ENCODE measurements at places on chromosomes 6 and 20.

DNA sequence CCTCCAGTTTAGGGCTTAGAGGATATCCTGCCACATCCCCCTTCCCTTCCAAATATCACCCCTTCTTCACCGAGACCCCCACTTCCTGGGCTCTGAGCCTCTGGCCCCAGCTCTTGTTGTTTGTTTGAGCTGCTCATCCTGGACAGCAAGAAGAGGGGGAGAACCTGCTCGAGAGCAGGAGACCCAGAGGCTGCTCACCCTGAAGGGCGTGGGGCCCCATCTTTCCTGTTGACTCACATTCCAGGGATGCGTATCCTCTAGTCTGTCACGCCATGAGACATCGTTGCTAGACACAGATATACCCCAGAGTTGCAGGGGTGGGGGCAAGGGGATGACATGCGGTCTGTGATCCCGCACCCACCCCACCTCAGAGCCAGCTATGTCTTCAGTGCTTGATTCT is 5.7 kb upstream of the TNXB start:
- no peak for DNase-seq

GRCh38 chr6:88843040-88843439 is 120.4 kb downstream of the RNGTT start:
- no peak for DNase-seq

GRCh38 chr6:150301846-150302519 is 66.8 kb upstream of the IYD start:
- no peak for DNase-seq

- no peak for DNase-seq
Measured at GRCh38 chr6:6221787-6222535, 98.5 kb downstream of the F13A1 start.

GRCh38 chr6:3367630-3368029 is 89.2 kb downstream of the SLC22A23 start:
- no peak for DNase-seq

DNA sequence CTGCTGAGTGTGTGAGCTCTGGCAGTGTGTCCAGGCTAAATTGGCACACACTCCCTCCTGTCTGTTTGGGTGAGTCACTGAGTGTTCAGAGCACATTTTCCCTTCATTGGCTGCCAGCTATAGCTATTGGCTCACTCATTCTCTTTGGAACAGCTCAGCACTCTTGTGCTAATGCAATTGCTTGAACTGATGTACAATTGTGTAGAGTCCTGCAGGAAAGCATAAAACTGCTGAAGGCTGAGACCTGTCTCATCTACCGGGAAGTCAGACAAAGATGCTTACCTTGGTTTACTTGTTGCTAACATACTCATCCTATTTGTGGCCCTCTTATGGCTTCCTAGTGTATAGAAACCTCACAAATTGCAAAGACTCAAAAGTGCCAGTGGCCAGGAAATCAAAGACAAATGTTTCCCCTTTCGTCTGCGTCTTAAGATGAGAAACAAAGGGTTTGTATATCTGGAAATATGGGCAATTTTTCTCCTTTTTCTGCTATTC is 351.0 kb downstream of the BCKDHB start:
- no peak for DNase-seq

- DNase-seq, result no peak
Measured at GRCh38 chr6:44316481-44316880, 3.3 kb upstream of the AARS2 start.

DNA sequence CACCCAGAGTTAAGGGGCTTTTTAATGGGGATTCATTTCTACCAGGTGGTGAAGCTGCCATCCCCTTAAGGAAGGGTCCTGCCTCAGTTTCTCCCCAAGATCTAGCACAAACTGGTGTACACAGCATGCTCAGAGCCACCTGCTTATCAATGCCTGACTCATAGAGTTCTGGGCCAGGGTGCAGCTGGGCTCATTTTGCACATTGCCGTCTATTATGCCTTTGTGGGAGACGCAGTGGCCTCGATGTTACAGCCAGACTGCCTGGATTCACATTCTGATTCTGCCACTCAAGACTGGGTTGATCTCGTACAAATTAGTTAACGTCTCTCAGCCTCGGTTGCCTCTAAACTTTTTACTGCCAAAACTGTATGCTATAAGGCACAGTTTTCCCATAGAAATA is 365.7 kb downstream of the ZFAND3 start:
- DNase-seq, result no peak

- DNase-seq, result peak; percentile 82
Measured at GRCh38 chr20:63957690-63958441, 1.6 kb upstream of the UCKL1 start.

- DNase-seq, result no peak
Measured at GRCh38 chr6:133408543-133408942, 167.4 kb downstream of the EYA4 start.

- DNase-seq, result peak; percentile 60
Measured at GRCh38 chr6:158849899-158850806, 31.0 kb upstream of the EZR start.

GRCh38 chr6:131575834-131576478 is 2.9 kb downstream of the ARG1 start:
- no peak for DNase-seq

DNA sequence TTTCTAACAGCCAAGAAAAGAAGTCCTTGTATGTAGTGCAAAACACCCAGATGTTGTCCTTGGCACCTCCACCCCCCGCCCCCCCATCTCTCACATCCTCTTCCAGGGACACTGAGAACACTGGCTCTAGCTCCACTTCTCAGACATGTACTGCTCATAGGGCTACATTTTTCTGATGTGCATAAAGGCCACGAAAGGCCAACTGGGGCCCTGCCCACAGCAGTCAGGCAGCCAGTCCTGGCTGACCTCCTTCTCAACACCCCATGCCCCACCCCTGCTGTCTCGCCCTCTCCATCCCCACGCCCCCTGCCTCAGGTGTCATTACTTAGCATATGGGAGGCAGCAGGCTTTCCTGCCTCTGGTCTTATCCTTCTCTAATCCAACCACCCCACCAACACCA is 11.3 kb downstream of the GABRR1 start:
- DNase-seq, result no peak

- DNase-seq, result no peak
Measured at GRCh38 chr6:21961226-21961625, 335.6 kb downstream of the PRL start.

DNA sequence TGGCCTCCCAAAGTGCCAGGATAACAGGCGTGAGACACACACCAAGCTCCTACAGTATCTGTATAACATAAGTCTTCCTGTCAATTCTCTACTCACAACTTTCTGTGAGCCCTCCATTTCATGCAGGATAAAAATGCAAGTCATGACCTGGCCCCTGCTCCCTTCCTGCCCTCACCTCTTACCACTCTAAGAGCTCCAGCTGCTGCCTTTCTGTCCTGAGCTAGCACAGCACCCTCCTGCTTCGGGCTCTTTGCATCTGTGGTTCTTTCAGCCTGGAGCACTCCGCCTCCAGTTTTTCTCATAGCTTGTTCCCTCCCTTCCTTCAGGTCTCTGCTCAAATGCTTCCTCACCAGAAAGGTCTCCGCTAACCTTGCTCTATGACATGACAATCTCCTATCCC is 23.7 kb upstream of the TRPC4AP start:
- no peak for DNase-seq

DNA sequence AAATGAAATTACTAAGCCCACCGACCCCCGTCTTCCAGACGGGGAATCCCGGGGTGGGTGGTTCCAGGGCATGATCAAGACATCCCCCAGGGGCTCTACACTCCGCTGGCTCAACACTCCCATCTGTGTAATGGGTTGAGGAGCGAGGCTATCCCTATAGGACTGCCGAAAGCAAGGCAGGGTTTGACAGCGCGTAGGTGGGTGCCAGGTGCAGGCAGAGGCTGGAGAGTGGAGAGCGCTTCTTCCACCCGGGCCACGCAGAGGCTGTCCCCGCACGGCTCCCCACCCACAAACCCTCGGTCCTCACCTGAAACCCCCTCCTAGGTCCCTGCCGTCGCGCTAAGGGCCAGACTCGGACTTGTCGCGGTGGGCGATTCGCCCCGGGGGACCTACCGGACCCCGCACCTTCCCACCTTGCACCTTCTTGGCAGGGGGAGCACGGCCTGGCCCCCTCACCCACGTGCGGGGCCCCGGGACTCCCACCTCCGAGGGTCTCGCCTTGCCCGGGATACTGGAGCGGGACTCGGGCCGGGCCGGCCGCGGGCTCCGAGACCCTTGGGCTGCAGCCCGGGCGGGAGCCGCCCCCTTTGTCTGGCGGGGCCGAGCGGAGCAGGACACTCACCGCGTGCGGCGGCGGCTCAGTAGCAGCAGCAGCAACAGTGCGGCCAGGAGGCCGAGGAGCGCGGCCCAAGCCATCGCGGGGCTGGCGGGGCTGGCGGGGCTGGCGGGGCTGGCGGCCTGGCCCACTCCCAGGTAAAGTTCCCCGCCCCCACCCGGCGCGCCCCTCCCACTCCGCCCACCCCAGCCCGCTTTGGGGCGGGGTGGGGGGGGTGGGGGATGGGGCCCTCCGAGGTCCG is at the start of gene PTGIS:
TSS of gene PTGIS (minus strand) at position 717 of the 857 bp plus-strand sequence. CDS start at position 696, 21 bp downstream.
- DNase-seq, result no peak

GRCh38 chr20:433300-433975 is 25.3 kb downstream of the RBCK1 start:
- DNase-seq, result peak; percentile 78

GRCh38 chr6:126513198-126513597 is 173.3 kb downstream of the CENPW start:
- DNase-seq, result no peak

GRCh38 chr20:33853507-33853813 is 42.3 kb downstream of the CHMP4B start:
- no peak for DNase-seq

DNA sequence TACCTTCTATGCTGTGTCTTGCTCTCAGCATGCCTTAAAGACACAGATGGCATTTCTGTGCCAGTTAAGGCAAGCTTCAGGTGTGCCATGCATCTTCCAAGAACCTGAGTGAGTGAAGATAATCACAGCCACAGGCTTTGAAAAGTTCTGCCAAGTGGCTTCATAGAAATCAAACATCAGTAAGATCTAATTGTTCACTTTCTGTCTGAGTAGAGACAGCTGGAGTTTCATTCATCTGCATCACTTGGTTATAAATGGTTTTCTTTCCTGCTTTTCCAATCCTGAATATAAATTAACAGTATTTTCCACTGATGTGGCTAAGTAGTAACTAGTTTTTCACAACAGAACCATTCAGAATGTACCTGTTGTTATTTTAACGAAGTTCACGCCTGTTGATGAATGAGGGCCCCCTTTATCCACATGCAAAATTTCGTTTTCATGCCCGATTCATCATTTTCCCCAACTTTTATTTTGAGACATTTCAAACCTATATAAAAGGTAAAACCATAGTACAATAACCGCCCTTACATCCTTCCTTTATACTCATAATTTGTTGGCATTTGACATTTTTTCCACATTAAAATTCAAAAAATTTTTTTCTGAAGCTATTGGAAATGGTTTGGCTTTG is 38.6 kb upstream of the KCNG1 start:
- no peak for DNase-seq

DNA sequence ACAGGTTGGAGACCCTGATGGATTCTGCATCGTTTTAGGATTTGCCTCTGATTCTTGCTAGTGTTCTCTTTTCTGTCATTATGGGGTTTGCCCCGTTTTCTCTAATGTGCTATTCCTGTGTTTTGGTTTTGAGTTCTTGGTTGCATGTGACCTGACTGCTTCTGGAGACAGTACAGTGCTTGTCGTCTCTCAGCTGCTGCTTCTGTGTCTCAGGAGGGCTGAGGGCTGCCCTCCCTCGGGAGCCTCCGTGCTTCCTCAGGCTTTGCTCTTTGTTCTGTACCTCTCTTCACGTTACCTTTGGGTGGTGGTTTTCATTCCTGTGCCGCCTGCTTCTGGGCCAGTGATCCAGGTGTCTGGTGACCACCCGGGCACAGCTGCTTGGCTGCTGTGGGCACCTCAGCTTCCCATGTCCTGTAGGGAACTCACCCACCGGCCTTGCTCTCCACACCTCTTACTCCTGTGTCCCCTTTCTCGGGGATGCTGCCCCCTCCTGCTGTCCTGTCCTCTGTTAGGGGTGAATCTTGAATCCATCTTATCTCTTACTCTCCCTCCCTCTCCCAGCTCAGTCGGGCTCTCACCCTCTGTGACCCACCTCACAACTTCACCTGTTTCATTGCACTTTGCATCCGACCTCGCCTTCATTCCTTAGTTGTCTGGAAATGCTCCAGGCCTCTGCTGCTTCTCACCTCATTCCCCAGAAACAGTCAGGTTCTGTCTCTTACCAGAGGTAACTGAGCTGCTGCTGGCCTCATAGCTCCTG is 33.2 kb downstream of the PANK2 start:
- no peak for DNase-seq

DNA sequence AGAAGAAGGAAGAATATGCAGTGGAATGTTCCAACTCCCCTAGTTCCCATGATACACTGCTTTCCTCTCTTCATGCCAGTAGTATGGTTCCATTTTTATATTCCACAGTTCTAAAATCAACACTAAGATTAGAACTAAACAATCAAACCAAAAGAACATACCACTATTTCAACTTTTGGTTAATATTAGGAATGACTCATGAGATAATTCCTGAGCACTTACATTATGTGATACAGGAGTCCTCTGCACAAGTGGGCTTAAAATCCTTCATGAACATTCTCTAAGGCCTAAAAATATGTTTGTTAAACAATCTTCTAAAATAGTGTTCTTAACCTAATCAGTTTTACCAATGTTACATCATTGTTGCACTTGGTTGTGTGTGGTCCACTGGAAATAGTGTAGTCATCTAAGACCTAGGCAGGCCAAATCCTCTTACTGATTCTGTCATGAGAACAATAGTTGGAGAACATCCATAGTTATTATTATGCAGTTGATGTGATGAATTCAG is 30.3 kb upstream of the RCAN2 start:
- DNase-seq, result no peak

DNA sequence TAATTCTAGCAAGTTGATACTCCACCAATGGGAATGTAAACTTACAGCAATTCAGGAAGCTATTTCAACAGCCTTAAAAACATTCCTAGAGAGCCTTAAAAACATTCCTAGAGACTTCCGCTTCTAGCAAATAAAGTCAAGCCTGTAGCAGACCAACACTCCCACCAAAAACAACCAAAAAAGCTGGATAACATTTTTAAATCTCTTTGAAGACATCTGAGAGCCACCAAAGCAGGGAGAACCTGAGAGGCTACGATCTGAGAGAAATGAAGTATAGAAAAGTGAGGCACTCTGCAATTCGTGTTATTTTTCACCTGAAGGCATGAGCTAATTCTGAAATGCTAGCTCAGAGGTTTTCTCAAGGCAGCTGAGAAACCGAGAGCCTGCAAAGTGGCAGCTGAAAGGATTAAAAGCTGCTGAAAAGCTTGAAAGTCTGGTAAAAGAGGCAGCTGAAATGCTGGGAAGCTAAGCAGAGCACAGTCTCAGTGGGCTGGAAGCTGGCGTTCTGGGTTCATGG is 20.9 kb downstream of the GPR63 start:
- no peak for DNase-seq

DNA sequence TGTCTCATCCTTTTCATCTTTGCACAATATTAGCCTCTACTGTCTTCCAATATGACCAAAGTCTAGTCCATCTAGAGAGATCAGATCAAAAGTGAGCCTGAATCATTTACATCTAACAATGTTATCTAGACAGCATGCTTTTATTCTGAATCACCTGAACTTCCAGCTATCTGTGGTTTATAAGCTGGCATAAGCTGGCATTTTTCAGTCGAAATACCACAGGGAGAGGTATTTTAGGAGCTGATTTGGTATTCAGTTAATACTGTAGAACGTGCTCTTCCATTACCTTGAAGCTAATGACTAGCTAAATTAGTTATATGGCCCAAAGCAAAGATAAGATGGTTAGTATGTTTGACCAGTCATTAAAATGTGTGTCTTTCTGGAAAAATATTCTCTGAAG is 188.3 kb upstream of the AGPAT4 start:
- no peak for DNase-seq

GRCh38 chr20:54026295-54027064 is 43.9 kb downstream of the BCAS1 start:
- DNase-seq, result no peak

Measured in activated CD4-positive, alpha-beta T cell treated with anti-CD3 and anti-CD28 coated beads for 4 hours (primary cell).